ENCODE measurements at places on chromosomes 6 and 20.

GRCh38 chr6:24931718-24932691 is 3.8 kb downstream of the RIPOR2 start:
- DNase-seq = no peak

DNA sequence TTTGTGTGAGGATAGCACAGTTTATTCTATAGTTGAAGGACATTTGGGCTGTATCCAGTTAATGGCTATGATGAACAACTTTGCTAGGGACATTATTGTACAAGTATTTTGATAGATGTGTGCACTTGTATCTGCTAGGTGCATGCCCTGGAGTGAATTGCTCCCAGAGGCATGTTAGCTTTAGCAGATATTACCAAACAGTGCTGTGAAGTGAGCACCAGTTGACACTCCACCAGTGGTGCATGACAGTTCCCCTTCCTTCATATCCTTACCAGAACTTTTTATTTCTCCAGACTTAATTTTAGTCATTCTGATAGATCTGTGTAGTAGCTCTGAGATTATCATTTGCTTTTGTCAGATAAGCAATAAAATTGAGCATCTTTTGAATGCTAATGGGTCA is 48.9 kb upstream of the ENPP5 start:
- no peak for DNase-seq

DNA sequence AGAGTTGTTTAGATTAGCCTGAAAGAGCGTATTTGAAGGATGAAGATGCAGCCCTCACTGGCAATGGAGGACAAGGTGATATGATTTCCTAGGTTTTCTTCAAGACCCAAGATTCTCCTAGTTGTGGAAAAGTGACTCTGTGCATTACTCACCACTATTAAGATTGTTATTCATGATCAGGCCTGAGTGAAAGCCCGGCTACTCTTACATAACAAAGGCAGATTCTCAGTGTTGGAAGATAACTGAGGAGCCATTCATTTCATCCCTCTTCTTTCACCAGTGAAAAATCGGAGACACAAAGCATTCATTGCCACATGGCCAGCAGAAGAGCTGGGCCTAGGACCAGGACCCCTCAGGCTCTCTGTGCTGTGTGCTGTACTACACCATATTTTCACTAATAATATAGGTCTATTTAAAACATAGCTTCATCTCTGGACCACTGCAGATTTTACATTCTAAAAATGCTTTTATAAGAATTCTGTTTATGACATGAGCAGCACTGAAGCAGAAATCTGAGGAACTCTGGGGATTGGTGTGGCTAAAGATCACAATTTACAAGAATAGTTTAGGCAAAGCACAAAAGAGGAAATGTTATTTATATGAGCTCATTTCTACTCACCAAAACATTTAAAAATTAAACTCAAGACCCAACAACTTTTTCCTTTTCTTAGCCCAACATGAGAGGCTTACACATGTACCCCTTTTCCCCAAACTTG is 181.9 kb upstream of the CCN2 start:
- no peak for DNase-seq

DNA sequence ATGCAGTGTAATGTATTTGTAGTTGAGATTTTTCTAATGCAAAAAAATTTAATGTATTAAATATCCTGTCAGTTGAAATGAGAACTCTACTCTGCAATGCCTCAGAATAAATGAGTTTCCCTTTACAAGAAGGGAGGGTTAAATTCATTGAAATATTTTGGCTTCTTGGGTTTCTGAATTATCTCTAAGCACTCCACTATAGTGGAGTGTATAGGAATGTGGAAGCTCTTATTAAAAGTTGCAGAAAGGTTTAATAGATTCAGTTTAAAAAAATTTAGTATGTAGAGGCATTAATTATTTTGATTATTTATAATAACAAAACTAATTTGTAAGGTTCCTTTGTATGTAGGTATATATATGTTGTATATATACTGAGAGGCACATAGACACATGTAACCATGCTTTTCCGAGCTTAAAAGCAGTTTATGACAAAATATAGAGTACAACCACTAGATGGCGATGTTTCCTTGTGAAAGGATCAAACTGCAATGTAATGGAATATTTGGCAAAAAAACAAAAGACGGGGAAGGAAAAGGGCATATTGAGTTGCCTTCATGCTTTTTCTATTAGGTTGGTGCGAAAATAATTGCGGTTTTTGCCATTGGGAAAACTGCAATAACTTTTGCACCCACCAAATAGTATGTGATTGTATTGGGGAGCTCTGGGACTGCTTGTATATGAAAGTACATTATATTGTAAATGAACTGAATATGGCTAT is 144.2 kb downstream of the MYO6 start:
- DNase-seq = peak; percentile 70

DNA sequence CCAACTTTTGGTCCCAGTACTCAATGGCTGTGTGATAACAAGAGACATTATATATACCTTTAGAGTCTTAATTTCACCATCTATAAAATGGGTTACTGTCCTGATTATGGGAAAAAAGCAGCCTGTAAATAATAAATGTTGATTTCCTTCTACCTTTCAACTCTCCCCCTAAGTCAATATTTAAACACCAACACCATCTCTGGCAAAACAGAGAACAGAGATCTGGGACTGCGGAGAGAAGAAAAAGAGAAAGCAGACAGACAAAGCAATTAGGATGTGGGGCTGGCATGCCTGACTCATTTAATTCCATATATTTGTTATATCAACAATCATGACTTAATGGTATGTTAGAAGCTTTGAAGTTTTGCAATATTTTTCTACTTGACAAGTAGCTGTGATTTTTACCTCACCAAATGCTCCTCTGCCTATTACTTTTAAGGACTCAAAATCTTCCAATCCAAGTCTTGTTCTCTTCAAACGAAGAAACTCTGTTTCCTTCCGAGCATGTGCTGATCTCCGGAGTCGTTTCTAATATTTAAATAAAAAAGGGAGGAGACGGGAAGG is 23.3 kb downstream of the STK38 start:
- no peak for DNase-seq

DNA sequence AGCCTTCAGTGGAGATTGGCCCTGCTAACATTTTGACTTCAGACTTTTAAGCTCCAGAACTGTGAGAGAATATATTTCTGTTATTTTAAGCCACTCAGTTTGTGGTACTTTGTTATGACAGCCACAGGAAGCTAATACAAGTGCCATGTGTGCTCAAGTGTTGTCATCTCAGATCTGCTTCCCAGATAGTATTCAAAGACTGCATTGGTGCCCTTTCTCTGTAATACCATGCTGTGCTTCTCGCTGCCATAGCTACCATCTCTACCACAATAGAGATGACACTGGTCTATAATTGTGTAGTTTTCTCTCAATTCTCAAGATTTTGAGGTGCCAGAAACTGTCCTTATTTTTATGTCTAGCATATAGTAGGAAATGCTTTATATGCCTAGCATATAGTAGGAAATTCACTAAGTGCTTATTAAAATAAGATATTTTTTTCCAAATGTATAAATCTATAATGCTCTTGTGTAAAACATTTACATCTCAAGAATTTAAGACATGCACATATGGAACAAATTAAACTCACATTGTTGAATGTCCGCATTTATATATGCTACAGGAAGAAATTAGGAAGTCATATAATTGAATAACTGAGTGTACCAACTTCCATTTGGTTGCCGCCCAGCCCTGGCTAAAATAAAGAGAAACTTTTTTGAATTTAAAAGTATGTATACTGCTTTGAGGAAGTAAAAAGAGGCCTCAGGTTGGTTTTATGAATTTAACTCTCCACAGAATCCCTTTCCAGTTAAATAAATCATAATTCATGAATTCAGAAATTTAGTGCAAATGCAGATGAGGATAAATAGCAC is 77.6 kb downstream of the TPBG start:
- DNase-seq = no peak
